ENCODE measurements at places on chromosomes 13 and 19.

GRCh38 chr13:113785051-113786010, 26.3 kb downstream of the TMEM255B start:
- DNase-seq: no peak

- DNase-seq: no peak
These were observed 41.6 kb downstream of the IFT88 start for GRCh38 chr13:20608438-20609020.

DNA sequence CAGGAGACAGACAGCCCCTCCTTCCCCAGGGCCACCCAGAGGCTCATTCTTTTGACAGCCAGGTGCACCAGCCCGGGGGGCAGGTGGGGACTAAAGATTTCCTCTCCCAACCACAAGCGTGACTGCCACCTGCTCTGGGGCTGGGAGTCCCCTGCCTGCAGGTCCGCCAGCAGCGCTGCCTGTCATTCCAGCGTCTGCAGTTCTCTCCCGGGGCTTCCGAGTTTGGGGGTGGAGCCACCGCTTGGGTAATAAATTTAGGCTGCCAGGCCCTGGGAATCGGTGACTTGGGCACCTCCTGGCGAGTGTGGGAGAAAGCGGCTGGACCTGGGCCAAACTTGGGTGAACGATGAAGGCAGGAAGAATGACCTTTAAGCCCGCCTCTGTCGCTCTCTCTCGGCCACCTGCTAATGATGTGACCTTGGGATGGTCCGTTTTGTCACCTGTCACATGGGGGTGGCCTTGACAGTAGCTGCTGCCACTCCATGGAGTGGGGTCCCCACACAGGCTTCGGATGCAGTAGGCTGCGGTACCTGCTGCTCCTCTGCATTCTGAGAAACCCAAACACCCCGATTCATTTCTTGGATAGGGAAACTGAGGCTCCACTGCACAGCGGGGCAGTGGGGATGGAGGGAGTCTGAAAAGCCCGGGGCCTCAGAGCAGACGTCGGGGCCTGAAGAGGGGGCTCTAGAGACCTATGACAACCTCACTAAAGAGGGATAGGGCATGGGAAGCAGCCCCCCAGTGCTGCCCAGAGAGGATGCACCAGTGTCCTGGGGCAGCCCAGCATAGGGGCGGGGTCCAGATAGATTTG, 12.8 kb downstream of the FUT6 start:
- DNase-seq: peak; percentile 85

DNA sequence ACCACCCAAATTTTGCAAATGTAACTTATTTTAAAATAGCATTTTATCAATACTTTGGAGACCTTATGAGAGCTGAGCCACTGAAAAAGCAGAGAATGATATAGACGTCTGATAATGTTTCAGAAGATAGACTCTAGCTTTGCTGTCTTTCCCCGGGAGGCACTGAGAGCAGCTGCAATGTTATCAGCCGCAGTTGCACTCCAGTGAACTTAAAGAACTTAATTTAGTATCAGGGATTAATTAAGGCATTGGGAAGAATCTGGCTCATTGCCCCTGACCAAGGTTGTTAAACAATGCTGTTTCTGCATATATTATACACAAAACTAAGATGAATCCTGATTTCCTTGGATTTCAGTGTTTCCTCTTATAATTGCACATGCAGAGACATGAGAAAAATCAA, 75.7 kb upstream of the SGCG start:
- DNase-seq: no peak

DNA sequence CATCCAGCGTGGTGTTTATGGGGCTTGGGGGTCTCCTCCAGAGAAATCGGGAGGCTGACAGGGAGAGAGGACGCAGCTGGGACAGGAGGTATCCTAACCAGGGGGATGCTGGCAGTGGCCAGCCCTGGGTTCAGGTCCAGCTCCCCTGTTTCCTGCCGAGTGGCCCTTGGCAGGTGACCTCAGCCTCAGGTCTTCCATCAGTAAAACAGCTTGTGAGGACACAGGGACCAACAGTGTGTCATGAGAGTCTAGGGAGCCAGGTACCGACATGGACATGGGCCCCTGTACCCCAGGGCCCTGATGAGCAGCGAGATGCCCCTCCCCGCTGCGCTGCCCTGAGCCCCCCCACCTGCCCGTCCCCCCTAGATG, 19.6 kb downstream of the EVI5L start:
- DNase-seq: no peak
